ENCODE measurements at places on chromosomes 11 and 22. TPM values are rescaled to one million over a fixed set of nuclear protein-coding genes. Genes with fewer than 3 reads are reported as not detected.
A peak's percentile ranks its signal among the peaks of the same experiment; 100 is the strongest.

DNA sequence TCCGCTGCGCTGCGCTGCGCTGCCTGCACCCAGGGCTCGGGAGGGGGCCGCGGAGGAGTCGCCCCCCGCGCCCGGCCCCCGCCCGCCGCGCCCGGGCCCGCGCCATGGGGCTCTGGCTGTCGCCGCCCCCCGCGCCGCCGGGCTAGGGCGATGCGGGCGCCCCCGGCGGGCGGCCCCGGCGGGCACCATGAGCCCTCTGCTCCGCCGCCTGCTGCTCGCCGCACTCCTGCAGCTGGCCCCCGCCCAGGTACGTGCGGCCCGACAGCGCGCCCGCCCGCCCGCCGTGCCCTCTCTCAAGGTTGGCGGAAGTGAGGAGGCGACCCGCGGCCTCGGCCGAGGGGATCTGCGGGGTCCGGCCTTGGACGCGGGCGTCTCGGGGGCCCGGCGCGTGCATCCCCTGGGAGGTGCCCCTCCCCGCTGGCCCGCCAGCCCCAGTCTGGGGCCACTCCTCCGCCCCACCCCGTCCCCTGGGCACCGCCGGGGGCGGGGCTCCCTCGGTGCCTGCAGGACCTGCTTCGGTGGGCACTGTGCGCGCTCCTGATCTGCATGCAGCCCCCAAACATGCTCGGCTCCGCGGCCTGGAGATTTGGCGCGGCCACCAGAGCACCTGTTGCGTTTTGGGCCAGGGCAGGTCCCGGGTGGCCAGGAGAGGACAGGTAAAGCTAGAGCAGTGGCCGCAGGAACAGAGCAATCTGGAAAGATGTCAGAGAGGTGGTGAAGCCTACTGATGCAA lies 429 bp downstream of the VEGFB start:
- DNase-seq: peak; percentile 64

DNA sequence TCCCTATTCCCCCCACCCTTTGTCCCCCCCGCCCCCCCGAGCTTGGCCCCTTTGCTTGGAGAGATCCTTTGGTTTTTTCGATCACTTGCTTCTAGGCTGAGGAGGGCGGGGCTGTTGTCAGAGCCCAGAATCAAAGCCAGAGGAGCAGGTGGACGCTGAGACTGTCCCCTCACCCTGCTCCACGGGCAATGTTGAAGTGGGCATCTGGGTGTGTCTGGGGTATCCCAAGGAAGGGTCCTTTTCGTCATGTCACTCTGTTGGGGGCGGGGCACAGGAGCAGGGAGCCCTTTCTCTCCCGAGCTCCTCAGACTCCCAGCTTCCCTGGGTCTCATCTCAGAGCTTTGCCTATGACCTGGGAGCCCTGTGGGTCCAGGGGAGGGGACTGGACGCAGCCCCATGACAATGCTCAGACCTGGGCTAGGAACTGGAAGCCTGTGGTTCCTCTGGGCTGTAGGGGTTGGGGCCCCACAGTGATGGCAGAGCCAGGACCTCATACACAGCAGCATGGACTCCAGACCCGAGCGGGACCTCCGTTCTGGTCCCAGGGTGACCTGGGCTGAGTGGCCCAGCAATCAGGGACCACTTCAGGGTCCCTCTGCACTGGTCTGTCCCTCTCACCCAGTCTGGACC lies 2.9 kb upstream of the APOBEC3A start:
- no peak for DNase-seq

DNA sequence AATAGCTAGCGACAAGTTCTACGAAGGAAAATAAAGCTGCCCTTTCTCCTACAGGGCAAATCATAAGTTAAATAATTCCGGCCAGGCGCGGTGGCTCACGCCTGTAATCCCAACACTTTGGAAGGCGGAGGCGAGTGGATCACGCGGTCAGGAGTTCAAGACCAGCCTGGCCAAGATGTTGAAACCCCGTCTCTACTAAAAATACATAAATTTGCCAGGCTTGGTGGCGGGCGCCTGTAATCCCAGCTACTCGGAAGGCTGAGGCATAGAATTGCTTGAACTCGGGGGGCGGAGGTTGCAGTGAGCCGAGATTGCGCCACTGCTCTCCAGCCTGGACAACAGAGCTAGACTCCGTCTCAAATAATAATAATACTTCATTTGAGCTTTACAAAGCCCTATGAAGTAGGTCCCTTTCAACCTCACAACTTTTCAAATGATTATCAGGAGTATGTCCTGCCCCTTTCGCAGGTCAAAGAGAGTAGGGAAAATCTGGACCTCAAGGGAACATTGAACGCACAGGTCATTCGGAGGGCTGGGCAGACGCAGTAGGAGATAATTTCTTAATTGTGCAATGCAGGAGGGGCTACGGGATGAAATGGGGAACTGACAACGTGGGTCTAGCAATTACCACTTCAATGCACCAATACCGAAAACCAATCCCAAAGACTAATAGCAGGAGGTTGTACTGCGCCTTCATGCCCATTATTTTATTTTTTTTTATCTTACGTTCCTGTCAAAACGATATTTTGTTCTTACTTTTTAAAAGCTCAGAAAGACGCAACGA lies 590 bp downstream of the COMMD9 start:
- no peak for DNase-seq

GRCh38 chr22:40055143-40055883 lies 60.6 kb downstream of the FAM83F start:
- peak; percentile 63 for DNase-seq

- no peak for DNase-seq
Measured at GRCh38 chr22:41995211-41995610, 3.4 kb upstream of the WBP2NL start.

GRCh38 chr11:62324731-62325556 lies 12.3 kb upstream of the ASRGL1 start:
- DNase-seq: peak; percentile 67

DNA sequence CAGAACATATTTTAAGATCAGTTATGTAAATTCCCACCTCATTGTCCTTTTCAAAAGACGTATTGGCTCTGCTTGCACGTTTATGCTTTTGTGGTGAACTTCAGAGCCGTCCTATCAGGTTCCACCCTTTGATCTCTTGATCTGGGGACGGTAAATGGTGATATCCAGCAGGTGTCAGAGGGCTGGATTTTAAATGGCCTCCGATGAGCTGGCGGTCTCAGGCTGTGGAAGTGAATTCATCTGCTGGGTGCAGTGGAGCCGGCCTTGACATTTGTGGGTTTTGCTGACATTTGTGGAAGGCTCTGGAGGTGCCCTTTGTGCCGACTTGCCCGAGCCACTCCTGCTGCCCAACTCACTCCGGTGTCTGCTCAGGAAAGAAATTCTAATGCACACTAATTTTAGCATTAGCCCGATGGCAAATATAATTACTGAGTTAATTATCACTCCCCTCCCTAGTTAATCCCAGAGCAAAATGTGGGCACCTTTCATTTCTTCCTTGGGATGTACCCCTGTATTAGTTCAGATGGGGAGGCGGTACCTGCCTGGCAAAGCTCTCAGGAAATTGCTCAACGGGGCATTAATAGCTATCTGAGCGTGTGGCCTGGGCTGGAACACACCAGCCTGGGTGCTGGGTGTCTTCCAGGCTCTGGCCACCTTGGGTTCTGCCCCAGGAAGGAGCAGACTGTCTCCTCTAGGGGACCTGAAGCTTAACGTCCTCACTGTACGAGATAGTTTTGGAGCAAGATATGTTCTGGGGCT lies 9.1 kb downstream of the LRP5 start:
- DNase-seq: no peak

DNA sequence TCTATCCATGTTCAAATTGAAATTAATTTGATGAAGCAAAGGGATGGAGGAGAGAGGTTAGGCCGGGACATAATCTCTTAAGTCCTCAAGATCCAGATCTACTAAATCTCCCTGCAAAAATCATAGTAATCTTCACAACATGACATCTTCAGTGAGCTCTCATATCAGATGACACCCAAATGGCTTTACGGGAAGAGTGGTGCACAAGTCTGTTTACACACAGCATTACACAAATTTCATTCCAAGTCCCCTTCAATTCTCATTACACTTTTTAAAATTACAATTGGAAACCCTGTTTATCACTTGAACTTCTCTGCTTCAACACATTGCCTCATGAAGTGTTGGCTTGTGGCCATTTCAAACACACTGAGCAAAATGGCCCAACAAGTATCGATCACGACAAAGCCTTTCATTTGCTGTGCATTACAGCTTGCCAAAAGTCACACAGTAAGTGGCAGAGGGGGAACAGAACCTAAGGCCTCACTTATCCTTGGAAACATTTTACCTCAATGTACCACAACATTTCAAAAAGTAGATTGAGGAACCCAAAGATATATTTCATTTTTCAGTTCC lies 17.9 kb upstream of the TPH1 start:
- no peak for DNase-seq

DNA sequence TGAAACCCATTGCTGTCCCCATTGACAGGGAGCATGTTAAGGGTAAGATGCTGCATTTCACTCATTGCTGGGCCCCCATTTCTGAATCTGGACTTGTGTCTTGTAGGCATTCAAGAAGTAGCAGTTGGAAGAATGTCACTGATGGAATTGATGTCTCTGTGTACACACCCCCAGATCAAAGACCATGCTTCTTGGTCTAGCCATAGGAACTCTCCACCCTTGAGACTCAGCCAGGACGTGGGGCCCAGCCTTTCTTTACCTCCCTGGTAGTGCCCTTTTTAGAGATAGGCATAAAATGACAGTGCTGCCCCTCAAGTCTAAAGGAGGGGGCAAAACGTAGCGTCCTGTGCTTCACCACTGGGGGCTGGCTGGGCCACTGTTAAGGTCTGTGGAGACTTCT lies 135.1 kb downstream of the TEAD1 start:
- DNase-seq: no peak

DNA sequence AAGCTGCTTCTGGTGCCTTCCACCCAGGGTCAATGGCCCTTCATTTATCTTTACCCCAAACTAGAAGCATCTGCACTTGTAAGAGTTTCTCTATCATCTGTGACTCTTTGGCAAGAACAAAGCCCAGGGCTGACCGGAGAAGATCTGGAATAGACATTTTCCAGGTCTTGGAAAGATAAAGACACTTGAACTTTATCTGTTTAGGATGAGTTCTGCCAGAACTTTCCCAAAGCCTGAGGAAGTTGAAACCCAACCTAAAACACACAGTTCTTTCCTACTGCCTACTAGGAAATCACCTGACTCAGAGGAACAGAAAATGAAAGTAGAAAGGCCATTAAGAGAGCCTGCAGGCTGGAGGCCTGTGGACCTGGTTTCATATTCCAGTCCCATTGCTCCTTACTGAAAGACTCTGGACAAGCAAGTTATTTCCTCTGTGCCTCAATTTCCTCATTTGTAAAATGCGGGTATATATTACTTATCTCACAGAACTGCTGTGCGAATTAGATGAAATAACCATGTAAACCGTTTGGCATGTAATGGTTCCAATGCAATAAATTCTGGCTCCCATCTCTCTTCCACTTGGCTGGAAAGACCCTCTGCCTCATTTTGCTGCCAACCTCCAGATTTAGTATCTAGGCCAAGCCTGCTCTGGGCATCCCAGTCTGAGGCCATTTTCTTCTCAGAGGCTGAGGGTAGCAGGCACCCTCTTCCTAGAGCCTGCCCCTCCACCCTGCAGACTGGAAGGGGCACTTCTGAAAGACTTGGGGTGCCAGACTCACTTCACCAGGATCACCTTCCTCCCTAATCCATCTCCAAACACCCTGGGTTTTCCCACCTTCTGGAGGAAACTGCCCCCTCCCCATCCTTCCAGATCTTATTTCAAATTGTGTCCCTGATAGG lies 1.2 kb downstream of the UBE2L6 start:
- DNase-seq: peak; percentile 49

DNA sequence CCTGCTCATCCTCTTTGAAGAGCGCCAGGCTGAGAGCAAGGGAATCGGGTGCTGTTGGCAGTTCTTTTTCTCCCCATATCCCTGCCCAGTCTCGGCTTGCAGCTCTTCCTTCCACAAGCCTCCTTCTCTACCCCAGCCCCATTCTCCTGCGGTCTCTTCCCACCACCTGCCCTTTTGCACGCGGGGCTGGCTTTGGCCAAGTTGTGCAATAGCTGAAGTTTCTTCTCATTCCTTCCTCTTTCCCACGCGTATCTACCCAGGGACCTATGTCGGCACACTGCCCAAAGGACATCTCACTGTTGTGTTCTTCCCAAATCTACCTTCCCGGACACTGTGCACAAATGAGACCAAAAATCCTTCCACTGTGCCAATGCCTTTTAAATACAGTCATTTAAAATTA lies 22.3 kb upstream of the HTR3A start:
- DNase-seq: no peak

DNA sequence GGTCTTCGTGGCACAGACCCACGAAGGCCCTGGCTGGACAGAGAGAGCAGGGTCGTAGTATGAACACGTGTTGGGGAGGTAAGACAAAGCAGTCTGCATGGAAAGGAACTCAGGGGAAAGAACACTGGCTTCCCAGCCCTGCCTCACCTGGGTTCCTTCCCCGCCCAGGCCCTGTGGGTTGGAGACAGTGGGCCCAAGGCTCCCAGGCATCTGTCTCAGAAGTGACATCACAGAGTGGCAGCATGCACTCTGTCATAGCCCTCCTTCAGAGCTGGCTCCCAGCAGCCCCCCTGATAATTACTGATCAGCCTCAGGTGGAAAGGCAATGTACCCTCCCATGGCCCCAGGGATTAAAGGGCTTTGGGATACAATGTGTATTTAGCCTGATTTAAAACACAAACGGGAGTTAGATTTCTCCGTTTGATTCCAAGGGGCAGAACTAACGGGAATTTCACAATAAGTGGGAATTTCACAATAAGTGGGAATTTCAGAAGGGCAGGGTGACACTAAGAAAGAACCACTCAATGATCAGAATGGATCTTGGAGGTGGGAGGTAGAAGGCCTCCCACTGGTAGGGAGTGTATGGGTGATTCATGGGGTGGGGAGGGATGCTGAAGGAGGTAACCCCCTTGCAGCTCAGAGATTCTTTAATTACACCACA lies 65.1 kb downstream of the SLC22A12 start:
- no peak for DNase-seq

DNA sequence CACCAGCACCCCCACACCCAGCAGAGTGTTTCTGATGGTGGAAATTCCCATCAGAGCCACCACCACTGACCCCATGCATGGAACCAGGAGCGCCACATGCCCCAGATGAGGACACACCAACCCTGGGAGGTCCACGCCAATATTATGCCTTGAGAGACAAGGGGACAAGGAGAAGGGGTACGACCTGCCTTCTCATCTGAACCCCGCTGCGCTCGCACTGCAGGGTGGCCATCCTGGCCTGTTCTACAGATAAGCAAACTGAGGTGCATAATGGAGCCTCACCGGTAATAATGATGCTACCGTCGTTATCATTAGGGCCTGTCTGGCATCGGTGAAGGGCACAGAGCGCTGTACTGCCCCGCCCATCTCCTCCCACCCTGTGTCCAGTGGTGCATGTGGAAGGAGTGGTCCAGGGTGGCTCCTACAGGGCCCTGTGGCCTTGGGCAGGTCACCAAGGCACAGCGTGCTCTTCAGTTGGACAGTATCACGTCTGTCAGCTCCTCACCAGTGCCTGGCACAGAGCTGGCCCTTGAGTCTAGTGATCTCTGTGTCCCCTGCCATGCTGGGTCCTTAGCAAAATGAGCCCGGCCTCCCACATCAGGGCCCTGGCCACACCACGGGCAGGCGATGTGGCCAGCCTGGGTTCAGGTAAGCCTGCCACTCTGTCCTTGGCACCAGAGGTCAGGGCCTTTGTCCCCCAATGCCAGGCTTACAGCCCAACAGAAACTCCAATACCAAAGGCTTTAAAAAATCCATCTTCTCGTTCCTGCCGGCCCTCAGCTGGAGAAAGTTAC lies 92.2 kb downstream of the PHF21B start:
- DNase-seq: no peak

- DNase-seq: no peak
Measured at GRCh38 chr11:134971381-134971780, 559.3 kb upstream of the B3GAT1 start.

- no peak for DNase-seq
Measured at GRCh38 chr11:116506263-116506825, 266.4 kb downstream of the BUD13 start.

The OR5A1 gene
- total RNA-seq: not detected

The TSSK2 gene
- not detected for total RNA-seq

The QSER1 gene
- total RNA-seq: 13.0 TPM

The MRGPRX3 gene
- total RNA-seq: not detected

The OR10AG1 gene
- total RNA-seq: not detected
